ENCODE measurements at places on chromosomes 1 and 21. TPM values are rescaled to one million over a fixed set of nuclear protein-coding genes. Genes with fewer than 3 reads are reported as not detected.

- no peak for DNase-seq
These were observed 37.0 kb upstream of the ADGRL4 start for GRCh38 chr1:79043506-79043905.

GRCh38 chr21:33063907-33064622, 5.9 kb upstream of the OLIG1 start:
- DNase-seq: no peak

- no peak for DNase-seq
These were observed 14.0 kb upstream of the SPSB1 start for GRCh38 chr1:9278585-9279153.

DNA sequence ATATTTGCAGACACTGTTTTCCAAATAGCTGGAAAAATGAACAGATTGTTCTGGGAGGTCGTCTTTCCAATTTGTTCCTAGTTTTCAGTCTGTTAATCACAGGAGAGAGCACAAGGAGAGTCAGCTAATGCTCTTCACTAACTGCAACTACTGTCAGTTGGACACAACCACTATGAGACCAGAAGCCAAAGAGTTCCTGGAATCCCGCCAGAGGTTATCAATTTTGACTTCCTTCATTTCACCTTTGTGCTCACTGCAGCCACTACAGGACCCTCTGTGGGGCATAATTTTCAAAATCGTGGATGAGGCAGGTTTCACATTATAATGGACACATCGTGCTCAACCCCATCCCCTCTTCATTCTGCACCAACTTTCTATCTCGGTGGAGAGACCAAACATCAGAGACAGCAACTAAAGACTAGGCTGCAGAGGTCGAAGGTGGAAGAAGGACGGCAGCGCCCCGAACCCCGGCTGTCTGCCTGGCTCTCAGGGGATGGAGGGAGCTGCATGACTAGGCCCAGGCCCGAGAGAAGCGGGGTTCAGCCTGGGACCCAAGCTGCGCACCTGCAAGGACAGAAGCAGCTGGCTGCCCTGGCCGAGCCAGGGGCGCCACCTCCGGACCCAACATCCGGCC, 602 bp downstream of the KIAA0319L start:
- DNase-seq: no peak

Gene MFAP2
- total RNA-seq: 10.8 TPM

Gene MYOM3
- 0.98 TPM for total RNA-seq

Gene LGALS8
- 96.4 TPM for total RNA-seq

Data from breast epithelium (tissue), 4 donors.